ENCODE measurements at places on chromosomes 5 and 9.

DNA sequence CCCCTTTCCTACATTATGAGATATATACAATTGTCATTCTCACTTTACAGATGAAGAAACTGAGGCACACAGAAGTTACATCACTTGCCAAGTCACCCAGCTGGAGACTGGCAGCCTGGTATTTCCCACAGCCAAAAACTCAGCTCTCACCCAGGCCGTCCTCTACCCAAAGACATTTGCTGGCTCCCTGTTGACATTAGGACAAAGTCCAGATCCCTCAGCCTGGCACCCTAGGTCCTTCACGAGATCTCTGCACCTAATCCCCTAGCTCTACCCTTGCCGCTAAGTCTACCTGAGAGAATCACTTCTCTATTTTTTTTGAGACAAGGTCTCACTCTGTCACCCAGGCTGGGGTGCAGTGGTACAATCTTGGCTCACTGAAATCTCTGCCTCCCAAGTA, 26.8 kb upstream of the LHX2 start:
- no peak for DNase-seq

DNA sequence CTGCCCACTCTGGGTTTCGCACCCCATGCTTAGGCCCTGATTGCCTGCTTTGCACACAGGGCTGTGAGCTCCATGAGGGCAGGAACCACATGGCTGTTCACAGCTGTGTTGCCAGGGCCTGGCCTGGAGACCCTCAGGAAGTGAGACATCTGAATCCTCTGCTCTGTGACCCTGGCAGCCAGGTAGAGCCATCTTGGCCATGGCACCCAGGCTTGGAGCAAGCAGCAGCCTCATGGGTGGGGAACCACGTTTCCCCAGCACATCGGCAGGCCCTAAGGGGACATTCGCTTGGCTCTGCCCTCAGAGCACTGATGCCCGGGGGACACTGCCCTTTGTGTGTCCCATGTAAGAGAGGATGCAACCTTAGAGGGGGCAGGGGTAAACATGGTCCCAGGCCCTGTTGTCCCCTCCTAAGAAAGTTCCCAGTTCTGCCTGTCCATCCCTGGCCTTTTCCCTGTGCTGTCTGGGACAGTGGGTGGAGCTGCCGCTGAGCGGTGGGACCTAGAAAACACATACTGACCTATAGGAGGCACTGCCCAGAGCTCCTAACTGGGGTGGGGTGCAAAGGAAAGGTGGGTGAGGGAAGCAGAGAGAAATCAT, 144.1 kb upstream of the IER5L start:
- no peak for DNase-seq

DNA sequence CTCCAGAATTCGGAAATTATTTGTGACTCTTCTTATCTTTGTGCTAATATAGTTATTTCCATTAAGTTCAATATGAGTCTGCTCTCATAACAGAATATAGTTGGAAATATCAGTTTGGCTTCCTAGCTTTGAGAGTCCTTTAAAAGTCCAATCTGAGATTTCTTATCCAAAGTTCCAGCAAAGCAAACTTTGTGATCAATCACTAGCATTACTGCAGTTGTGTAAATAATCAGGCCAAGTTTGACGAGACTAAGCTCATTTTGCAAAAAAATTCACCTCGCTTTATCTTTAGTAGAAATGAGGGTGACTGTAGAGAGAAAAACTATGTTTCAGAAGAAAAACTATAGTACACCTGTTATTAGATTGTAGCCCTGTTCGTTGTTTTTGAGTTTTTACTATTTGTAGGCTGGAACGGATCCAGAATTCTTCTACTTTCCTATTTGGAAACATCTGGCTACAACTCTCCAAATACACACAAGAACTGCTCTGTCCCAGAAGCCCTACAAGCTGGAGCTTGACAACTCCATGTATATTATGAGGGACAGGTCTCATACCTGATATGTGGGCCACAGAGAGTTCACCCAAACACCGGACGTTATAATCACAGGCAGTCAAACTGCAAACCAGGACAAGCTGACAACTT, 47.8 kb downstream of the RAPGEF1 start:
- DNase-seq, result no peak

DNA sequence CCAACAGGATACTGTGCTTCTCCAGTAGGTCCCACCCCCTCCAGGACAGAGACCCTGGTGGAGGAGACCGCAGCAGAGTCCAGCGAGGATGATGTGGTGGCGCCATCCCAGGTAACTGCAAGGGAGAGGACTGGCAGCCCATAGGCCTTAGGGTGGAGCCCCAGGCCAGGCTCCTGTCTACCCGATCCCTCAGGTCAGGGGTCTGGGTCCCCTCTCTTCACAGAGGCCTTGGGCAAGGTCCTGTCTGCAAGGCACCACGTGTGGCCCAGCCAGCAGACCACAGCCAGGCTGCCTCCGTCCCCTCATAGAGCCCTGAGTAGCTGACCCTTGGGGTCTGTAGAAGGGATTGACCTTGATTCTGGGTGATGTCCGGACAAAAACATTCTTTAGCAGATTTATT, 20.0 kb downstream of the CD74 start:
- no peak for DNase-seq

- peak; percentile 19 for DNase-seq
Measured at GRCh38 chr5:79236970-79237739, 1.2 kb downstream of the JMY start.

DNA sequence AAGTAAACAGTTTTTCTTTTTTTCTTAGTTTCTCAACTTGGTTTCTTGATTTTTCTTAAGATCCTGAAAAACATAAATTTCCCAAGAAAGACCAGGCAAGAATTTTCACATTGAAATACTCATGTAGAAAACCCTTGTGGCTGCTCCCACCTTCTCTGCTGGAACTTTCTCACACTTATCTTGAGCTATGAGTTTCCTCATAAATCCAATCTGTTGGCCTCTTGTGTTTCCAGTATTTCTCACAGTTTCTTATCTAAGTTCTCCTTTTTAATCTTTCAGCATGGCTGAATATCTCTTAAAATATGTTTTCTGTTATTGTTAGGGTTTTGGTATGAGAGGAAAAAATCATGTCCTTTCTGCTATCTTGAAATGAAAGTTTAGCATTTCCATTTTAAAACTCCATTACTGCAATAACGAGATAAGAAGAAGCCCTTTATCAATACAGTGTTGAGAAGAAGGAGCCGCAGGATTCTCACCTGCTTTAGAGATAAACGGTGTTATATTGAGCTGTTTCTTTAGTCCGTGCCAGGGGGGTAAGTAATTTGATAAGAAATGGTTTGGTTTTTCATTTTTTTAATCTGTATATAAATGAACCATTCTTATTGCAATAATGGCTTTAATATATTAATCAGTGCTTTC, 89.3 kb downstream of the ALDH1A1 start:
- DNase-seq, result no peak

DNA sequence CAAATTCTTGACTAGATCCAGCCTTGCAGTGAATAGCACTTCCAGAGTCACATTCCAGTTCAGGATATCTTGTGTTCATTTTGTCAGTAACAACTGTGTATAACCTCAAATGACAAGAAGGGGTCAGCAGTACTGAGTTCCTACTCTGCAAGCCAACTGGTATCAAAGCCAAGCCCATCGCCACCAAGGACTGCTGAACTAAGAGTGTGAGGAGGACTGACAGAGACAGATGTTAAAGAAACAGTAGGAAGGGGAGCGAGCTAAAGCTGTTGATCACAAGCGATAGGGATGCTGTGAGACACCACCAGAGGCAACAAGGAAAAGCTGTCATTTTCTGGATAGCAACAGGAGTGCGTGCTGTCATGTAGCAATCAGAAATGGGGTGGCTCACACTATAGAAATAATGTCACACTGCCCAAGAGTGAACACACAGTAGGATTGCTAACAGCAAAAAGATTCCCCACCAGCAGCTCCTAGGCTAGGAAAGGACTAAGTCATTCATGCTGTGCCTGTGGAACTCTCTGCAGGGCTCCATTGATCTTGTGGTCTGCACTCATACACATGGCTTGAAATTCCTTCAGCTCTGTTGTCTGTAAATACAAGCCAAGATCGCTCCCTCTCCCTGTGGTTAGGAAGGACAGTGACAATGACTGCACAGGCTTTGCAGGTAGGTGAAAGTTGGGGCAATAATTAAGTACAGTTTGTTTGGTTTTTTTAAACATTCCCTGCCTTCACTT, 658.6 kb downstream of the NR2F1-AS1 start:
- DNase-seq, result no peak

- DNase-seq, result no peak
Measured at GRCh38 chr5:41891066-41891707, 13.0 kb upstream of the RIMOC1 start.

DNA sequence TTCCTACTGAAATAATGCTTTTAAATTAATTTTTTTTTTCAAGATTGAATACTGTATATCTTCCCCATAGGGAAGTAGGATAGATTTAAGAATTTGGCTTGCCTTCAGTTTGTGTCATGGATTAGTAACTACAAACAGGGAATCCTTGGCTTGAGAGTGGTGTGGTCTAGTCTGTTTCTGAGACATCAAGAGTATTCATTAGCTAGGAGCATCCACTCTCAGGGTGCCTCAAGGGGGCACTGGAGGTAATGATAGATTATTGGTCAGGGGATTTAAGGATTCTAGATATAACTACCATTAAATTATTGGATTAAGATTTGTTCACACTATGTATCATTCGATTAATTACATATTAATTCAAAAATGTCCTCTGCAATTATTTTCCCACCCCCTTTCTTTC, 91.8 kb upstream of the TXNDC8 start:
- no peak for DNase-seq

GRCh38 chr5:135047347-135047695, 13.3 kb upstream of the PITX1 start:
- no peak for DNase-seq

DNA sequence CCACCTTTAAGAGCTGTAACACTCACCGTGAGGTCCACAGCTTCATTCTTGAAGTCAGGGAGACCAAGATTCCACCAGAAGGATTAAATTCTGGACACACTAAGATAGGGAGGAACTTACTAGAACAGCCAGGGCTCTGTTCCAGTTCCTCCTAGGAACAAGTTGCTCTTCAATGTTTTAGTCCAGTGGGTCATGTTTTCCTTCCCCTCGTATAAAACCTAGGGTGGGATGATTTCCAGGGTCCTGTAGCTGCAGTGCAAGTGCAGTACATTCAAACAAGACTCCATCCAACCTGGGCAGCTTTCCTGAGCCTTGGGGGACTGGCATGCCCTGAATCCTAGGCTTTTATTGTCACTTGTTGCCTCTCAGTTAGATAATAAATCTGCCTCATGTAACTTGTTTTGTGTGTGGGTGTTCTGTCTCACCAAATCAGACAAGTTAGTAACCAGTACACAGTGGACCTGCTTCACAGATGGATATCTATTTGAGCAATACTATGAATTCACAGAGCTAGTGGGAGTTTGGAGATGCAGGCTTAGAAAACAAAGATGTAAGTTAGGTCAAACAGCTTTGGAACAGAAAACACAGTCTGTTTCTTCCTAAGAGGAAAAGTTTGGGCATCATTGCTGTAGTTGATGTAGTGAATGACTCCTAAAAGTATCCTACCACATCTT, 405.6 kb downstream of the GABRG2 start:
- DNase-seq, result no peak

GRCh38 chr5:173303878-173304590, 24.2 kb downstream of the STC2 start:
- no peak for DNase-seq

- no peak for DNase-seq
Measured at GRCh38 chr5:106675687-106676086, 995.0 kb downstream of the EFNA5 start.

- DNase-seq, result no peak
Measured at GRCh38 chr9:99034149-99034548, 70.8 kb upstream of the TGFBR1 start.

- no peak for DNase-seq
Measured at GRCh38 chr5:32504329-32504988, 59.9 kb upstream of the ZFR start.

GRCh38 chr9:92679413-92680165, 9.7 kb upstream of the IPPK start:
- no peak for DNase-seq

DNA sequence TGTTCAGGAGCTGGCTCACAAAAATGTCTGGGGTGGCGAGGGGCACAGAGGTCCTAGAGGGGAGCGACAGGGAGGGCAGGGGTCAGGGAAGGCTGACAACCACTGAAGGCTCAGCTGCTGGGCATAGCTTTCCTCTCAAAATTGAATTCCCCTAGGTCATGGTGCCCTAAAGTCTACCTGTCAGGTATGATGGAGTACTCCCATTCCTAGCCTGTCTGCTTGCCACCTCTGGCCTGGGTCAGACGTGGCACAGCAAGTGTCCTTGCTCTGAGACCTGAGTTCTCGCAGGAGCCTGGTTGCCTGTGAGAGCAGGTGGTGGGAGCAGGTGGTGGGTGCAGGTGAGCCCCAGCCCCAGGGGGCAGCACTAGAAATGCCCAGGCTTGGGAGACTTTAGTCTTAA, 175.4 kb downstream of the PJA2 start:
- no peak for DNase-seq

DNA sequence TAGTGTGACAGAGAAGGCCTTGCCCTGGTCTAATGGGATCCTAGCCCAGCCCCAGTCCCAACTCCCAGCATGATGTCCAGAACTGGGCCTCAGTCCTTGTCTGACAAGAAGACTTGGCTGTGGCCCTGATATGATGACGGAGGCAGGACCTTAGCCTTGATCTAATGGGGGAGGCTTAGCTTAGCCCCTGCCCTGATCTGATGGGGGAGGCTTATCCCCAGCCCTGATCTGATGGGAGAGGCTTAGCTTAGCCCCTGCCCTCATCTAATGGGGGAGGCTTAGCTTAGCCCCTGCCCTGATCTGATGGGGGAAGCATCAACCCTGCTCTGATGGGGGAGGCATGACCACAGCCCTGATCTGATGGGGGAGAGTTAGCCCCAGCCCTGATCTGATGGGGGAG, 3.7 kb downstream of the PKN3 start:
- no peak for DNase-seq

DNA sequence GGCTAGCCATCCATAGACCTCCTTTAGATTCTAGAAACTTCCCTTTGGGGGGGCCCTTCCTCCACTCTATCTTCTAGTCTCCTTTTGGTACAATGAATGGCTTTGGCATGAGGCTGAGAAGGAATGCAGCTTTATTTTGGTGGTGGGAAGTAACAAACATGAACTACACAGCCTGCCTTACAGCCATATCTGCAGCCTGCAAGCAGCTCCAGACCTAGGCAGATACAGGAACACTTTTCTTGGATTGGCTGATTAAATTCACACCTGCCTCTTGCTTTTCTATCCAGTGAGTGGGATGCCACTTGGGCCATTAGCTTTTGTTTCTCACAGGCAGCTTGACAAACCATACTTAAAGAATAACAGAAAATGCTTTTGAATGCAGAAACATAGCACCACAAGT, 28.2 kb downstream of the NR6A1 start:
- no peak for DNase-seq

DNA sequence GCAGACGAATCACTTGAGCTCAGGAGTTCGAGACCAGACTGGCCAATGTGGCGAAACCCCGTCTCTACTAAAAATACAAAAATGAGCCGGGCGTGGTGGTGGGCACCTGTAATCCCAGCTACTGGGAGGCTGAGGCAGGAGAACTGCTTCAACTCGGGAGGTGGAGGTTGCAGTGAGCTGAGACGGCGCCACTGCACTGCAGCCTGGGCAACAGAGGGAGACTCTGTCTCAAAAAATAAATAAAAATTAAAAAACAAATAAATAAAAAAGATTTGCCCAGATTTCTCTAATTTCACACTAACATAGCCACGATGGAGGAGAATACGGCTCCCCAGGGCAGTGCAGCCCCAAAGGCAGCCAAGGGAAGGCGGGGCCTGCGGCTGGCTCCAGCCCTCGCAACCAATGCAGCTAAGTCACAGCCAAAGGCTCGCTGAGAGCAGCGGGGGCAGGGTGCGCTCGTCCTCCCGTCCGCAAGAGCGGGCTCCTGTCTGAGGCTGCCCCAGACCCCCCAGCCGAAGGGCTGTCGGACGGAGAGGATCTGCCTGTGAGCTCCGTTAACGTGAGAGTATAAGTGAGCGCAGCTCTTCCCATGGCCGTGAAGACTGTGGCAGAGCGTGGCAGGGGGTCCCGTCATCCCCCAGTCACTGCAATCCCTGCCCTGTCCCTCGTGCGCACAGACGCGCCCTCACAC, 43.5 kb downstream of the SLC12A7 start:
- DNase-seq, result no peak

All from activated CD4-positive, alpha-beta T cell treated with anti-CD3 and anti-CD28 coated beads for 24 hours (primary cell).